ENCODE measurements at places on chromosomes 7 and 10.
A peak's percentile ranks its signal among the peaks of the same experiment; 100 is the strongest.

DNA sequence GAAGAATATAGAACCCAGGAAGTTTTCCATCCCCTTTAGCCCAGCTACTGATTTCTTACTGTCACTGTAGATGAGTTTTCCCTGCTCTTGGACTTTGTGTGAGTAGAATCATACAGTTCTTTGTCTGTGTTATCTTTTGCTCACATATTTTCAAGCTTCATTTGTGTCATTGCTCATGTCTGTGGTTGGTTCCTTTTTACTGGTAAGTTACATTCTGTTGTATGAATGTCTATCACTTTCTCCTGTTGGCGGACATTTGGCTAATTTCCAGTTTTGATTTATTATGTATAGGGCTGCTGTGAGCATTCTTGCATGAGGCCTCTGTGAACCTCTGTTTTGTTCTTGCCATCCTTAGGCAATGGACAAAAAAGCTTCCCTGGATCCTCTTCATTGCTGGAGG lies 5.3 kb downstream of the GLRX3 start:
- DNase-seq: no peak

- DNase-seq: no peak
These were observed 19.0 kb downstream of the LDB1 start for GRCh38 chr10:102101152-102101551.

DNA sequence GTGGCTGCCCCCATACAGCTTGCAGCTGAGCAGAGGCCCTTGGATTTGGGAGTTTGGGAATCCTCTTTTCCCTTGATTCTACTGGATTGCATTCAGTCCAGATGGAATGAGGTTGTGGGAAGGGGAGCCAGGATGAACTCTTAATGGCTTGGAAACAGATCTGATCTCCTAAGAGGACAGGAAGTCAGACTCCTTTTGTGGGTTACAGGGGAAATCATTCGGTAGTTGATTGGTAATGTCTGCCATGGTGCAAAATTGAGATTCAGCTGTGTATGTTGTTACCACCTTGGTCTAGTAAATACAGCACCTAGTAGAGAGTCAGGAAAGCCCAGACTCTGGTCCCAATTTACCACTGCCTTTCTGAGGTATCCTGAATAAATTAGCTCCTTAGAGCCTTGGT lies 144.2 kb upstream of the TNRC18 start:
- DNase-seq: no peak

GRCh38 chr10:676178-676577 lies 13.3 kb downstream of the DIP2C start:
- no peak for DNase-seq

DNA sequence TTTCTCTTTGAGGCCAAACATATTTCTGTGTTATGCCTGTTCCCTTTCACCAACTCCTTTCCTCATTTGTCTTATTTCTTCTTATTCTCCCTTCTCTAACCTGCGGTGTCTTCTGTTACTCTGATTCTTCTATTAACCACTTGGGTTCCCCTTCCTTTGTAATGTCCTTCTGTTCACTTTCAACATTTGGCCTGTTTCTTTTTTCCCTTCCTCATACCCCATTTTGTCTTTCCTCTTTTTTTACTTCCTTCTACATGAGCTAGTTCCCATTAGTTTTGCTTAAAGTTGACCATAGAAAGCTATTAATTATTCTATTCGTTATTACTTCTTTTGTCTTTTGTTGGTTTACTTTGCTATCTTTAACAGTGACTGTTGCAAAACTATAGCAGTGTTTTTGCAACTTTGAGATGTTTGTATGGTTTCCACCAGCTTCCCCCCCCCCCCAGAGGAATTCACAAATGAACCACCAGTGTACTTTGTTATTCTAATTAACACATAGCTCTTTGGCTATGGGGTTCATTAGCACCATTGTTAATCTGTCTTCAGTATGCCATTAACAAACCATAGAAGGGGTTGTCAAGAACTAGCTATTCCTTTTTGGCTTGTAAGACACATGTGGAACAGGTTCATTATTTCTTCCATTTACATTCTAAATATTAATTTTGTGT lies 2.9 kb downstream of the LRGUK start:
- no peak for DNase-seq

GRCh38 chr7:154844955-154845354 lies 158.0 kb downstream of the PAXIP1 start:
- no peak for DNase-seq

DNA sequence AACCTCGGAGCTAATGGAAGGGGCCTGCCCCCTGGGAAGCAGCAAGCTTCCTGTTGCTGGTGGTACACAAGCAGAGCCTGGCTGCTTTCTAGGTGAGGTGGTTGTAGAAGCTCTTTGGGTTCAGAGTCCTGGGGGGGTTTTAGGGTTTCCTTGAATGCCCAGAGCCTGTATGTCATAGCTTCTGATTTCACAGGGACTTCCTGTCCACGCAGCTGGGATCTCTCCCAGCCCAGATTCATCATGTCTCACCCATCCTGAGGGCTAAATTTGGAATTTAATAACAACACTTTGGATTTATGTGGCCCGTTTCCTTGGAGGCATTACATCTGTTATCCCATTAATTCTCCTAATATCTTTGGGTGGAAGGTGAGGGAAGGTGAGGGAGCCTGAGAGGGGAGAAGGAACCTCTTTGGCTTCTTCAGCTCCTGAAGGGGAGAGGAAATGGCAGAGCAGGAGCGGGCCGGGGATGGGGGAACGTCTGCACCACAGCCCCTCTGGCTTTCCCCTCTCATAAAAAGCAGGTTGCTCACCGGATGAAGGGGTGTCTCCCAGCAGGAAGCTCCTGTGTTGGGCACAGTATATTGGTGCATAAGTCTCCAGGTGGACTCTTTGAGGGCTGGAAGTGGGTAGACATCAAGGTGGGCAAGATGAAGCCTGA lies 19.7 kb downstream of the RPS24 start:
- no peak for DNase-seq

DNA sequence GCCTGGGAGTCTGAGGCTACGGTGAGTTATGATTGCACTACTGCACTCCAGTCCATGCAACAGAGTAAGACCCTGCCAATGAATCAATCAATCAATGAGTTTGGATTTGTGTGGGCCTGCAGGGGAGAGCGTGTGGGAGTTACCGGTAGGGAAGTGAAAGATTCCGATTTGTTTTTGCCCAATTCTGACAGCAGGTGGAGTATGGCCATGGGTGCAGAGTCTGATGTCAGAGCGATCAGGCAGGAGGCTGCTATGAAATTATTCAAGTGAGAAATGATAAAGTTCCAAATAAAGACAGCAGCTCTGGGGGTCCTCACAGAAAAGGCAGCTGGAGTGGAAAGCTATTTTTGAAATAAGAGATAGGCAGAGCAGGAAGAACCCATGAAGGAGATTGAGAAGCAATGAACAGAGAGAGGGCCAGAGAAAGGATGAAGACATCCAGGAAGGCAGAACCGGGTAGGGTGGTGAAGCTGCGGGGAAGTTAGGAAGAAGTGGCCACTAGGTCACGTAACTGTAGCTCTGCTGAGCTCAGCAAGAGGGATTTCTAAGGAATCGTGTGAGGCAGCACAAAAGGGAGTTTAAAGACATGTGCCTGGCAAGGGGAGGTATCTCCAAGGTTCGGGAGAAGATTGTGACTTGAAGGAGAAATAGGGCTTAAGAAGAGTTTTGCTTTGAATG lies 93.7 kb upstream of the NMT2 start:
- DNase-seq: no peak

- no peak for DNase-seq
These were observed 83.5 kb downstream of the PRR15 start for GRCh38 chr7:29647020-29647654.

DNA sequence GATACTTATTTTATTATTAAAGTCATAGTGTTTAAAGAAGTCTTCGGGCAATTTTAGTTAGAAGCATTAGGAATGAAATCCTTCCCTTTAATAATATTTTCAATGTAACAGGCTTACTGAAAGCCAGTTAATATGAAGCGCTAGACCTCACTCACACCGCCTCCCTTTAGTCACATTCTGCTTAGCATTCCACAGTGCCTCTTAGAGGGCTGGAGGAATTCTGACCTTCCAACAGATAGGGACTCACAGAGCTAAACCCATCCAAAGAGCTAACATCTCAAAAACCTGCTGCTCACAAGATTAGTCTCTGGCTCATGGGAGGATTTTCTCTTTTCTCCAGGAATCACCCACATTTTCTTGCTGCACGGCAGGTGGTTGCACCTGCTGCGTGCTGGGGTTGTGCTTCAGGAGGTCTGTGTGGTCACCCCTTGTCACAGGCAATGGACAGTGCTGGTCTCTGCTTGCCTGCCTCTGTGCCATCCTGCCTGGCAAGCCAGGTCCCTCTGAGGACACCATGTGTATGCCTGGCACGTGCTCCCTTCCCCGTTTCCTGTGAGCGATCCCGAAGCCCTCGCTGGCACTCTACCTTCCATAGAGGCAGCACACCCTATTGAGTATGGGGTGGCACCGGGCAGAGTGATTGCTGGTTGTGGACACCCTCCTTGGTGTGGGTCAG lies 91.8 kb downstream of the KLF6 start:
- no peak for DNase-seq

- no peak for DNase-seq
These were observed 31.7 kb downstream of the GPR22 start for GRCh38 chr7:107501593-107501992.

DNA sequence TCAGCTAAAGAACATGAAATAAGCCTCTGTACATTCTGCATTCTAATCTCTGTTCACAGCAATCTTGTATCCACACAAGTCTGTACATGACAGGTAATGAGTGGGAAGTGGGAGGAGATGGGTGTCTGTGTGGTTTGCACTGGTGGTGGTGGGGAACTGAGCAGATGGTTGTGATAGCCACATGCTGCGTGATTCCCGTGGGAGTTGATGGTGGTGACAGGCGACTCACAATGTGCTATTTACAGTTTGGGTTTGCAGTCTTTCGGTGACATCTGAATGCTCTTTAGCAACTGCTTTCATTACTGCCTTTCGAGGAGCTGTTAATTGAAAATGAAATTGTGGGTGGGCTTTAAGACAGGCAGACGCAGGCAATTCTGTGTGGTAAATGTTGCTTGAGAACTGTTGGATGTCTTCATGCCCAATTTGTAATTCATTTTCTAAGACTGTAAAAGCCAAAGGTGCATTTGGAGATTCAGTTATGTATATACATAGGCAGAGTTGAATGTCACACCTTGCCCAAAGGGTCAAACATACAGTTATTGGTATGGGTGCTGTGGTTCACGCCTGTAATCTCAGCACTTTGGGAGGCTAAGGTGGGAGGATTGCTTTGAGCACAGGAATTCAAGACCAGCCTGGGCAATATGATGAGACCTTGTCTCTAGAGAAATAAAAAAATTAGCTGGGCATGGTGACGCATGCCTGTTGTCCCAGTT lies 308.2 kb downstream of the AUTS2 start:
- DNase-seq: no peak

GRCh38 chr10:99506416-99506815 lies 26.3 kb upstream of the NKX2-3 start:
- DNase-seq: no peak

- DNase-seq: no peak
These were observed 184.0 kb downstream of the CCDC7 start for GRCh38 chr10:32629910-32630309.

- no peak for DNase-seq
These were observed 44.4 kb upstream of the USP6NL start for GRCh38 chr10:11655836-11656235.

DNA sequence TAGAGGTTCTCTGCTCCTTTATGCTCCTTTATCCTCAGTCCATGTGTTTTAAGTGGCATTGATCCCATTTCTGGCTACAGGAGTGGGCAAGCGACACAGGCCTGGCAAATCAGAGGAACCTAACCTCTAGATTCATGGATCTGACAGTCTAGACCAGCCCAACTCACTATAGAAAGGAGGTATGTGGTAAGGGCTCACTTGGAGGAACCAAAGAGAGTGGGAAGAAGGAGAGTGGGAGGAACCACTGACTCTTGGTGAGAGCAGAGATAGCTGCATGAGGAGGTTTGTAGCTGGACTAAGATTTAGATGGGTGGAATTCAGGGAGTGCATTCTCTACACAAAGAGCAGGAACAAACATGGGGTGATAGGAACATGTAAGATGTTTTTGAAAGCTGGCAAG lies 11.6 kb upstream of the FRAT1 start:
- no peak for DNase-seq

DNA sequence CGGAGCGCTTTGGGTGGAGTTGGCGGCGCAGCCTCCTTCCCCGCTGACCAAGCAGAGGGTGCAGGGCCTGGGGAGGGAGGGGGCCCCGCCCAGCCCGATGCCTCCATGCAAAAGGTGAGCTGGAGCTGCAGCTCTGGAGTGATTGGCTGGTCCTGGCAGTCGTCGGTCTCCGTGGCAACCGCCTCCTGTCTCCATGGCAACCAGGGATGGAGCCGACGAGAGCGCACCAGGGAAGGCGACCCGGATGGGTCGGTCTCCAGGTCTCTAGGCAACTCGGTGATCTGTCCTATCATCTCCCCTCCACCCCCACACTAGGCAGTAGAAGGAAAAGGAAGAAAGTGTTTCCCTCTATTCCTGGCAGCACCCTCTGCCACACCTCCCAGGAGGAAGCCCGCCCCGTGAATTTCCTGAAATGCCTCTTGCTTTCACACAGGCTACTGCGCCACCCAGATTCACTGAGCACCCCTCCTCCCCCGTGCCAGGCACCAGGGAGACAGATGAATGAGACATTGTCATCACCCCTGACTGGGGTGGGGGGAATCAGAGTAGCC lies 647 bp upstream of the NACAD start:
- peak; percentile 39 for DNase-seq

GRCh38 chr10:13971601-13972475 lies 358.9 kb downstream of the FRMD4A start:
- DNase-seq: no peak

DNA sequence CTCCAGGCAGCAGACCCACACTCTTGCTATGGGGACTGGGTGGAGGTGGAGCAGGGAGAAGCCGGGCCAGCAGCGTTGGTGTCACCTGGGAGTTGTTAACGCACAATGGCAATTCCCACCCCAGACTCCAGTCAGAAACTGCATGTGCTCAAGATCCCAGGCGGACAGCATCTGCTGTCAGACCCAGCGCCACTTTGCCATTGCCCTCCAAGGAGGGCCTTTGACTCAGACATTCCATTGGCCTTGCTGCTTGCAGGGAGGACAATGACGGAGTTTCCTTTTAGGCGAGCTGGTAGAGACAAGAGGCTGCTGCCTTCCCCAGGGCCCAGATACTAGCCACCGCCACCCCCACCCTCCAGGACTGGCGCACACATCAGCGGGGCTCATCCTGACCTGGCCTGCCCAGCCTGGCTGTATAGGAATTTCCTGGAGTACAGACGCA lies 34.5 kb downstream of the ZNF775 start:
- no peak for DNase-seq

GRCh38 chr10:79170993-79171392 lies 102.2 kb downstream of the ZMIZ1 start:
- no peak for DNase-seq

GRCh38 chr7:128378637-128379036 lies 17.1 kb upstream of the PRRT4 start:
- no peak for DNase-seq

- no peak for DNase-seq
These were observed 315.3 kb downstream of the ADRA2A start for GRCh38 chr10:111392159-111392558.

Measured in activated T-helper 9 cell treated with anti-CD3 and anti-CD28 coated beads, Interleukin-2, amount 50 U/mL, for 16 hours (primary cell).